Karpas-422 (cell line): ENCODE measurements at places on chromosomes 4 and X. TPM values are rescaled to one million over a fixed set of nuclear protein-coding genes. Genes with fewer than 3 reads are reported as not detected.

HERC5 gene
- not detected in 2 replicates for total RNA-seq

CPXCR1 gene
- not detected in 2 replicates for total RNA-seq

DNA sequence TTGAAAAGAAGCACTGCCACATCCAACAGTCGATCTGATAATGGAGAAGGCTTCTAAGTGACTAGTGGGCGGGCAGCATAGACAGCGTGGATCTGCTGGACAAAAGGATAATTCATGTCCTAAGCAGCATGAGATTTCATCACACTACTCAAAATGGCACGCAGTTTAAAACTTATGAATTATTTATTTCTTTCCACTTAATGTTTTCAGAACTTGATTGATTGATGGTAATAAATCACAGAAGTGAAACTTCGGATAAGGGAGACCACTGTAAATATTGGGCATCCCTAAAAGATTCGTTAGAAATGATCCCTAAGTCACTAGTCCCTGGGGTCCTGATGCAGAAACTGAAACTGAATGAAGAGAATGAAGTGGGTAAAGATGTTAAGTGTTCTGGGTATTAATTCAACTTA is 93.0 kb upstream of the ANK2 start:
- no peaks in the 10 kb centered on the region for H3K27me3 ChIP-seq
- no peak overlapping the region for H3K27ac ChIP-seq
- no peak overlapping the region for H3K4me3 ChIP-seq
- no peaks in the 10 kb centered on the region for H3K4me1 ChIP-seq

GRCh38 chr4:53005149-53005546 is 143.0 kb downstream of the RASL11B start:
- H3K4me3 ChIP-seq: no peak overlapping the region
- H3K36me3 ChIP-seq: no peaks in the 10 kb centered on the region
- no peaks in the 10 kb centered on the region for H3K27me3 ChIP-seq
- H3K4me1 ChIP-seq: no peaks in the 10 kb centered on the region
- DNase-seq: no peak

- no peak for DNase-seq
- H3K36me3 ChIP-seq: no peaks in the 10 kb centered on the region
- H3K4me1 ChIP-seq: no peaks in the 10 kb centered on the region
- H3K4me3 ChIP-seq: no peak overlapping the region
- no peak overlapping the region for H3K27ac ChIP-seq
Measured at GRCh38 chr4:10808591-10808990, 124.0 kb upstream of the CLNK start.

DNA sequence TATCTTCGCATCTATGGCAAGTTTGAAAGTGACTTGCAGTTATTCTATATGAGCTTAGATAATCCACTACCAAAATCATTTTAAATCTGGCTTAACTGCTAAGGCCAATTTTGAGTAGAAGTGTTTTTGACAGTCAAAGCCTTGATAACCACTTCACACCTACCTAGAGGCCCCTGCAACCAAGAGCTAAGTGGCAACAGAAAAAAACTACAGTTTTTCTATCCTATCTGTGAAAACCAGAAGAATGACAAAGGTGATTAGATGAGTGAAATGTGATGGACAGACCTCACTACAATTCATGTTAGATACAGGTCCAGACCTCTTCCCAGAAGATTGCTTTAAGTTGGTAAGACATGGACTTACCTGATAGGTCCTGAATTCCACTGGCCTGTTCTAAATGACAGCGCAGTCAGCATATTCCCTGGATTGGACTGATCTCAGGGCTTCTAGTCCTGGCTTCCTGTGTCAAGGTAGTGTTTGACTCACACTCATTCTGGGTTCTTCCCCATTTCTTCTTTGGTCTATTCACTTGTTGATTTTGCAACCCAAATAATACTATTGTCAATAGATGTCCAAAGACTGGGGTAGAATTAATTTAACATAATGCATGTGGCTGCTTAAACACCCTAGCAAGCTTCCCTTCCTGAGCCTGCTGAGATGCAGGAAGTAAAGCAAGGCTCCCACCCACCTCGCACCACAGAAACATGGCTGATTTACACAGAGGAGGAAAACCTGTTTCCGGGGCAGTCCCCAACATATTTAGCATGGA is 65.1 kb downstream of the PPP3CA start:
- no peaks in the 10 kb centered on the region for H3K36me3 ChIP-seq
- H3K4me1 ChIP-seq: no peaks in the 10 kb centered on the region
- H3K27ac ChIP-seq: no peak overlapping the region
- no peak for DNase-seq
- no peaks in the 10 kb centered on the region for H3K27me3 ChIP-seq
